ENCODE measurements at places on chromosomes 2 and 18. TPM values are rescaled to one million over a fixed set of nuclear protein-coding genes. Genes with fewer than 3 reads are reported as not detected.

HTR2B gene
- not detected for total RNA-seq

LOXL3 gene
- 0.90 TPM for total RNA-seq

RAB31 gene
- 0.58 TPM for total RNA-seq

ESPNL gene
- total RNA-seq: 0.12 TPM

C2orf92 gene
- 4.8 TPM for total RNA-seq

MEP1B gene
- total RNA-seq: 0.10 TPM

IL1RL1 gene
- total RNA-seq: 1.3 TPM

GPR155 gene
- total RNA-seq: 9.5 TPM

KIAA2012 gene
- total RNA-seq: not detected

SAG gene
- 0.27 TPM for total RNA-seq

MC5R gene
- not detected for total RNA-seq

CDH20 gene
- total RNA-seq: not detected

GCG gene
- not detected for total RNA-seq

RAB27B gene
- total RNA-seq: 0.22 TPM

GULP1 gene
- not detected for total RNA-seq

GTF2A1L gene
- total RNA-seq: not detected

SH3BP4 gene
- total RNA-seq: 0.10 TPM

G6PC2 gene
- total RNA-seq: not detected

C2orf78 gene
- total RNA-seq: not detected

NT5DC4 gene
- total RNA-seq: not detected

SULT1C4 gene
- total RNA-seq: not detected

PTMA gene
- total RNA-seq: 1,763 TPM

MATN3 gene
- not detected for total RNA-seq

SEPTIN10 gene
- total RNA-seq: 8.4 TPM

HRH4 gene
- 0.65 TPM for total RNA-seq

HOXD4 gene
- not detected for total RNA-seq

SRD5A2 gene
- not detected for total RNA-seq
